ENCODE measurements at places on chromosomes 3 and 15.

DNA sequence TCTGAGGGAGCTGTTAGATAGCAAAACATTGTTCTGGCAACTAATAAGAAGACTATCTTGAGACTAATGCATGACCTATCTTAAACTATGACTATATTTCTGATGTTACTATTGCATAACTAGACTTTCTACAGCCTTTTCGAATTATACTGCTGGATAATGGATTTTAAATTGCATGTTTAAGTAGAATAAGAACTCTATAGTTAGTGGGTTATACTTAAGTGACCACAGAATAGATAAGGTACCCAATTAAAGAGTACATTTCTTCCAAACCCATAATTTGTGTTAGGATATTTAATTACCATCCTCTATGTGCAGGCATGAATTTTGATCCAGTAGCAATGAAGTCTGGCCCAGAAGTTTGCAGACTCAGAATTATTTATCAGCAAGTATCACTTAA, 44.6 kb upstream of the SPPL2A start:
- no peak for DNase-seq

- no peak for DNase-seq
These were observed 352.5 kb downstream of the GAP43 start for GRCh38 chr3:115975796-115976195.

- no peak for DNase-seq
These were observed 195.6 kb downstream of the UBE3A start for GRCh38 chr15:25242957-25243799.

DNA sequence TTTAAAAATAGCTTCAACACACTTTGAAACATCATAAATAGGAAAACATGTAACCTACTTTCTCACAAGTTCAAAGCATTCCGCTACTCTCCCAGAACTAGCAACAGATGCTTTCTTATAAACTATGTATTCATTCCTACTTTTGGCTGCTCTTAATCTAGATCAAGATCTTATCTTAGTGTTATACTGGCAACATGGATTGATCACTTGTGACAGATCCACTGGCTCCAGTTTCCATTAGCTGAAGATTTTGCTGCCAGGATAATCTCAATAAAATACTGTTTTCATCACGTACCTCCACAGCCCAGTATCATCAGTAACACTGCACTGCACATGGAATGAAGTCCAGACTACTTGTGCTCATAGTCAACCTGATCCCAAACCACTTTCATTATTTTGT, 491.7 kb upstream of the AGTR1 start:
- no peak for DNase-seq

DNA sequence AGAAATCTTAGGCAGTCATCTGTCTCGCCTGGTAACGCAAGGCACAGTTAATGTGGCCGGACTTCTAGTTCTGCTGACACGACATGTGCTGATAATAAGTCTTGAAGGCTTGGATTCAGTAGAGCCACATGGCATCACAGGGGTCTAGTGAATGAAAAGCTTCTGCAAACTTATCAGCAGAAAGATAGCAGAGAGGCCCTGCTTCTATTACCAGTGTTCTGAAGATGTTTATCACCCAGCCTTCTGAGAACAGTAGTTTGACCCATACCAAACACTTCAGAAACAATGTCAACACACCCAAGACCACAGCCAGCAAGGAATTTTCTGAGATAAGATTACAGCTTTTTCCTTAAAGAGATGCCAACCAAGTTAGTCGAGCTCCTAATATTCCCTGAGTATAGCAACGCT, 102.7 kb upstream of the UMPS start:
- DNase-seq: no peak

DNA sequence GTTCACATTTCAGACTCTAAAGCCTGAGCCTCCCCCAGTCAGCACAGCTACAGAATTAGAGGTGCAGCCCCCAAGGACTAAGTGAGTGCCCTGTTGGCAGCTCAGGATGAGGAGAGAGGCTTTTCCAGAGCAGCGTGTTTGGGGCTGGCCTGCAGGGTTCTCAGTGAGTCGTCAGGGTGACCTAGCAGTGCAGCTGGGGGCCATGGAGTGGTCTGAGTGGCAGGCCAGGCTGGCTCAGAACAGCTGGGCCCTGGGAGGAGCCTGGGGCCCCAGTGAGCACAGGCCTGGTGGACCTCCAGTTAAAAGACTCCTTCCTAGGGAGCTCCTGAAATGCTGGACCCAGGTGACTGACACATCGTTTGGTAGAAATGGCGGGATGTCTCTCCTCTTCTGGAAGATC, 108.3 kb downstream of the SLC49A4 start:
- DNase-seq: no peak

DNA sequence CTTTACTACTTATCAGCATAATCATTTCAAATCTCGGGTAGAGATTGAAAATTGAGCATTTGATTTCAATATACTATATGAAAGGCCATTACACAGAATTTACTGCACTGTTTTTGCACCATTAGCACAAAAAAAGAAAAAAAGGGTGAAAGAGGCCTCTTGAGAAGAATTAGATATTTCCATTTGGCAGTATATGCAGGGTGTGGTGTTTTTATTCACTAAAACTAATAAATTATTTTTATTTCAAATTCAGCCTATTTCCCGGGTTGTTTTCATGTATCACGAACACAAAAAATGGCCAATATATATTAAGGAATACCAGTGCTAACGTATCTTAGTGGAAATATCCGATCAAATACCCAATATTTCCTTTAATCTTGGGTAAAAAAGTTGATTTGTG, 110.5 kb upstream of the TBL1XR1 start:
- DNase-seq: no peak

- DNase-seq: no peak
These were observed 3.9 kb downstream of the CHST2 start for GRCh38 chr3:143123353-143123984.

DNA sequence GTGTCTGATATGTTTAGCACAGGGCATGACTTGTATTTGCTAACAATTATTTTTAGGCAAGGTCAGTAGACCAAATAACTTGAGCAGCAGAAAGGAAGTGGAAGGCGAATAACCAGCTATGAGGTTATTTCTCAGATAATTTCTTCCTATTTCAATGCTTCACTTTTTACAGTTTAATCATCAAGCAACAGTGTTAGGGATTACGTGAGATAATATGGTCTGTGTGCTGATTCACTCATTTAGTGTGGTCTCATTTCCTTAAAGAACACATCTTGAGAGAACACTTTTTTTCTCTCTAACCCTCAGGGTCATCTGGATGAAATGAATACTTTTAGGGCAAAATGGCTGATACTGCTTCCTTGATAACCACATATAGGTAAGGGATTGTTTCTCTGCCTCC, 126.0 kb upstream of the CCNL1 start:
- DNase-seq: no peak

GRCh38 chr15:39578851-39579486, 1.9 kb upstream of the THBS1 start:
- no peak for DNase-seq

DNA sequence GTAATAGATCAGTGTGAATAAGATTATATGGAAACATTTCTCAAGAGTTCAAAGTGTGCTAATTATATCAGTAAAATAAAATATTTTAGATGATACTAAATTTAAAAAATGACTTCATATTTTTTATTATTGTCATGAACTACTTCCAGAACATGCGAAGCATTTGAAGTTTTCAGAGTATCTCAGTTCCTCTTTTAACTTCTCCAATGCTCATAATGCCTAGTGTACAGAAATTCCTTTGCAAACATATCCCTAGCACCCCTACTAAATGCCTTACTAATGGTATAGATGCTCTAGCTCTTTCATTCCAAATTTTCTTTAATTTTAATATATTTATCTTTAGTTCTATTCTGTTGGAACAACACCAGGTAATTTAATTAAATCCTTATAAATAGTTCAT, 580.4 kb downstream of the CADM2 start:
- DNase-seq: no peak

GRCh38 chr3:152964911-152965609, 130.1 kb downstream of the P2RY1 start:
- no peak for DNase-seq

- peak; percentile 26 for DNase-seq
These were observed 310.8 kb downstream of the PTPRG start for GRCh38 chr3:61872077-61872706.

DNA sequence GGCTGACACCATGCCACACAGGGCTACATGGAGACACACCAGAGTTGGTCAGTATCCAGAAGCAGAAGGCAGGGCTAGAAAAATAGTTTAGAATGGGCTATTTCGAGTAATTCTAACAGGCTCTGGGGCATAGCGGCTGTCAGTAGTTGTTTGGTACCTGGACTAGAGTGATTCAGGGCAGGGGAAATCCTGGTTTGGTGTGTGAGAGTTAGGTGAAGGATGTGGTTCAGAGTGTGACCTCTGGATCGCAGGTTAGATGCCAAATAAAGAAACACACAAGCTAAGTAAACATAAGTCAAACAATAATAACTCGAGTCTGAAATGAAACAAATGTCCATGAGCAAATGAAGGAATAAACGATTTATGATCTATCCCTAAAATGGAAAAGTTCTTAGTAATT, 31.5 kb downstream of the CNTN3 start:
- DNase-seq: no peak

GRCh38 chr3:163328680-163329079, 1749.6 kb downstream of the SI start:
- no peak for DNase-seq

DNA sequence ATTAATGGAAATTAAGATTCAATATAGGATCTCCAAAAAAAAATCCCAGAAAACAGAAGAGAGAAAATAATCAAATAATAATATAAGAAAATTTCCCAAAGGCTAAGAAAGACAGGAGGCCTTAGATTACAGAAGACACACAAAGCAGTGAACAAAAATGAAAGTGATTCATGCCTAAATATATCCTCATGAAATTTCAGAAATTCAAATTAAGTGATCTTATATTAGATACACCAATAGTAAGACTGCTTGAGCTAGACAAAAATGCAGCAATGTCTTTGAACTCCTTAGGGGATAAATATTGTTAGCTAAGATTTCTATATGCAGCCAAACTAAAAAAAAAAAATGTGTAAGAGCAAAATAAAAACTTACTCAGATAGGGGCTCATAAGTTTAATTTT, 44.6 kb upstream of the ARPP21 start:
- no peak for DNase-seq

GRCh38 chr3:196169836-196170240, 41.4 kb downstream of the ZDHHC19 start:
- no peak for DNase-seq

DNA sequence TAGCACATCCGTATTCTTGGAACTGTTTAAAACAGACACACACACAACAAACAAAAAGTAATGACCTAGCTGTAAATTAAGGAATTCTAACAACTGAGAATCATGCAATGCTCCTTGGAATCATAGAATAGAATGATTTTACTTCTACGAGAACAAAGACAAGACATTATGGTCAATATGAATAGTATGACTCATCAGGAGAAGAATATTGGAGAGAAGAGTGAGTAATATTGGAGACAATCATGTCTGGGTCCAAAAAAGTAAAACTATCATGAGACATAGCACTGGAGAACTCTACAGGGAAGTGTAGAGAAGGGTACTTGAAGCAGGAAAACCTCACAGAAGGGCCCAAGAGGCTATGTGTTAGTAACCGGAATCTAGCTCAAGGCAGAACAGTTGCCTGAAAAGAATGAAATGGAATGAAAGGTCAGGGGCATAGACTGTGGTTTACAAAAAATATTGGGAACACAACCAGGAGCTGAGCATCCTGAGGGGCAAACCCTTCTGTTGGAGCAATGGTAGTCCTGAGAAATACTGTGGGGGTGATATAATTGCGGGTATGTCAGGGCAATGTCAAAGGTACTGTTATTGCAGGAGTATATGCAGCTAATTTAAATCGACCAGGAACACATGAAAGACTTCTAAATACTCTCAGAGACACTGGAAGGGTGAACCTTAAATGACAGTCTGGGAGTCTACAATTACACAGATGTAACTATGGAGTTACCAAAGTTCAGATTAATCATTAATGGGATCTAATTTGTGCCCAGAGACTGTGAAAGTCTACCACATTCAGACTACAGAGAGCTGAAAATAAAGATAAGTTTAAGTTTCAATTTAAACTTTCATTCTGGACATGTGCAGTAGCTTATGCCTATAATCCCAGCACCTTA, 201.2 kb downstream of the BCHE start:
- DNase-seq: no peak

- no peak for DNase-seq
These were observed 287.6 kb downstream of the EPHB1 start for GRCh38 chr3:135082706-135083105.

- no peak for DNase-seq
These were observed 143.4 kb downstream of the CLSTN2 start for GRCh38 chr3:140078343-140078742.

DNA sequence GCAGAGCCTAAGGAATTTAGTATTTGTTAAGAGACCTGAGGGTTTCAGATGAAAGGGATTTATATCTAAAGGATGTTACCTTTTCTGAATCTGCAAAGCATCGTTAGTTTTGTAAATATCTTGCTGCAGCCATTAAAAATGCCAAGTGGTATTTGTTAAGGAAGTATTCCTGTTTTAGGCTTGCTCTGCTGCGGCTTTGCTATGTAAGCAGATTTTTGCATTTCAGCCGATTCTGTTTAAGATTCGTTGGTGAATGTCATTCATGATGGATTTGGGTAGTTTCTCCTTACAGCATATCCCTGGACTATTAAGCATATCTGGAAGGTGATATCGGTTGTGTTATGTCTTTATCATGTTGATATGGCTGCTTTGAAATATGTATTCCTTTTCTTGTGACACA, 1.0 kb downstream of the USP8 start:
- DNase-seq: no peak

GRCh38 chr15:84898761-84899160, 14.3 kb downstream of the SLC28A1 start:
- DNase-seq: no peak

DNA sequence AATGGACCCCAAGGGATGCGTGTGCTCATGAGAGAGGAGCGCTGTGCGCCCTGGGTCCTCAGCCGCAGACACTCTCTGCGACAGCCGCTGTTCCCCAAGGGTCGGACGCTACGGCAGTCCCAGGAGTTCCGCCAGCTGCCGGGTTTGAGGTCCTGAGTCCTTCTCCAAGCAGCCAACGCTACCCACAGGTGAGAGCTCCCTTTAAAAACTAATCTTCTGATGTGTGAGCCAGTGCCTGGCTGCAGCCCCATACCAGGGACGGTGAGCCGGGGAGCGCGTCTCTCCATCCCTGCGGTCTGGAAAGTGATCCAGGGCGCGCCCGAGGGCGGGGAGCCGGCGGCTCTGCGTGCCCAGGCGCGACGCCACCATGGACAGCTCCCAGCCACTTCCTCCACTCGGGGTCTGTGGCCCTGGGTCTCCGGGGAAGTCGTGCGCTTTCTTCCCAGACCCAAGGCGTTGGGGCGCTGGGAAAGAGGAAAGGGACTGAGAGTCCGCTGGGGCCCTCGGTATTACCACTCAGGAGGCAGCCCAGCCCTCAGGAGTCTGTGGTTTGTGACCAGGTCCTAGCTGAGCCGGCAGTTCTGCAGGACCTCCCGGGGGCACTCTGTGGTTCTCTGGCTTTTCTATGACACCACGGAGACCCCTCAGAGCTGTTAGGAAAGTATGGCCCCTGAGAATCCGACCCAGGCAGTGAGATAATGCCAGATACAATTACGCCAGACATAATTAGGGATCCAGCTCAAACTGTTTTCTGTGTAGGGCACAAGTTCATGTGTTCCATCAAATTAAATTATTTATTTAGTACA, 1.4 kb downstream of the CEMIP start:
- no peak for DNase-seq
